Stimulated activated CD4-positive, alpha-beta T cell treated with anti-CD3 and anti-CD28 coated beads, Interleukin-4, amount 100 ng/mL, for 4 hours (primary cell): ENCODE measurements at places on chromosomes 7 and 10.

DNA sequence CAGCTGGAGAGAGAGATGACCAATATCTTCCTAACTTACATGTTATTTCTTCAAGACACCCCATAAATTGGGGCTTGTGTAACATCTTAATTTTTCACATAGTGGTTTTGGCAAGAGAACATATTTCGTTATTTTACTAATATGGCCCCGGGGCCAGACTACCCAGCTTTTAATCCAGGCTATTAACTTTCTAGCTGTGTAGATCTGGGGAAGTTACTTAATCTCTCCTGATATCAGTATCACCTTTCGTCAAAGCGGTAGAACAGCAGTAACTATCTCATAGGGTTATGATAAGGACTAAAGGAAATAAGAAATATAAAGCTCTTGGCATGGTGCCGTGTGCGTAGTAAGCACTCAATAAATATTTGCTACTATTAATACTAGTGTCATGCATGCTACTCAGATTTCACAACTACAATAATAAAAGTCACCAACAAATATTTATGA lies 71.6 kb upstream of the LYZL1 start:
- no peak for DNase-seq

DNA sequence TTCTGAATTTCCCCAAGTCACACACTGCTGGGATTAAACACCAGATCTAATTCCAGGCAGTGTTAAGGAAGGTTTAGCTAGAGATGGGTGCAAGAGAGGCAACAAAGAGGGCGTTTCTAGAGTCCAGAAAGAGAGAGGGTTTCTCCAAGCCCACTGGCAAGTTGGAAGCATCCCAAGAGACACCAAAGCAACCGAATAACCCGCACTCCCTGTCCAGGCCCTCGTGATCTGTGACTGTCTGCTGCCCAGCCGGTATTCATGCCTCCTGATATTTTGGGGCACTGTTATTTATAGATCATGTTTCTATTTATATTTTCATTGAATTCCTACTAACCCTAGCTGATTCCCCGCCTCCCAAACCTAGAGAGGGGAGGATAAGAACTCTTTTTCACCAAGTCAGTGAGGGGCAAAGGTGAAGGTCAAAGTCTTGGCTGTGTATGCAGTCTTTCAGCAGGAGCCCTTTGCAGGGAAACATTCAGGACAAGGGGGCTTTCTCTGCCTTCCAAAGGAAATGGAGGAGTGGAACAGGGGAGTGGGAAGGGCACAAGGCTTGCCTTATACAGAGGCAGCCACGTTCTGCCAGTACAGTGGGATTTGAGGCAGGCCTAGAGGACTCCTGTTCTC lies 103.6 kb downstream of the SH3PXD2A start:
- DNase-seq = no peak

GRCh38 chr10:121087688-121088087 lies 236.5 kb downstream of the WDR11 start:
- no peak for DNase-seq

GRCh38 chr7:17405786-17406185 lies 107.3 kb downstream of the AHR start:
- DNase-seq = no peak

DNA sequence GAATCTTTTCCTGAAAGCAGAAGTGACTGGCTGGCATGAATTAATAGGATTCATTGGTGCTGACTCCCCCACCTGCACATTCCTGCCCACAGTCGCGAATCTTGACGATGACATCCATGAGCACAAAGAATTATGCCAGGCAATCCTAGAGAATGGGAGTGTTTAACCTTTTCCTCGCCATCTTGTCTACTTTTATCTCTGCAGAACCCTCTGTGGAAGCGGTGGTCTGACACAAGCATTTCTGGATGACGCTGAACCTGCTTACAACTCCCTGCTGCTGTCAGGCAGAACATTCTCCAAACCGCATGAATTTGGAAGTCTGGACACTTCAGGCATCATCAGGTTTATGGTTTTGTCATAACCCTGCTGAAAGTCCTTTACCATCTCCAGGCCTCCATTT lies 36.5 kb downstream of the KLF6 start:
- no peak for DNase-seq

DNA sequence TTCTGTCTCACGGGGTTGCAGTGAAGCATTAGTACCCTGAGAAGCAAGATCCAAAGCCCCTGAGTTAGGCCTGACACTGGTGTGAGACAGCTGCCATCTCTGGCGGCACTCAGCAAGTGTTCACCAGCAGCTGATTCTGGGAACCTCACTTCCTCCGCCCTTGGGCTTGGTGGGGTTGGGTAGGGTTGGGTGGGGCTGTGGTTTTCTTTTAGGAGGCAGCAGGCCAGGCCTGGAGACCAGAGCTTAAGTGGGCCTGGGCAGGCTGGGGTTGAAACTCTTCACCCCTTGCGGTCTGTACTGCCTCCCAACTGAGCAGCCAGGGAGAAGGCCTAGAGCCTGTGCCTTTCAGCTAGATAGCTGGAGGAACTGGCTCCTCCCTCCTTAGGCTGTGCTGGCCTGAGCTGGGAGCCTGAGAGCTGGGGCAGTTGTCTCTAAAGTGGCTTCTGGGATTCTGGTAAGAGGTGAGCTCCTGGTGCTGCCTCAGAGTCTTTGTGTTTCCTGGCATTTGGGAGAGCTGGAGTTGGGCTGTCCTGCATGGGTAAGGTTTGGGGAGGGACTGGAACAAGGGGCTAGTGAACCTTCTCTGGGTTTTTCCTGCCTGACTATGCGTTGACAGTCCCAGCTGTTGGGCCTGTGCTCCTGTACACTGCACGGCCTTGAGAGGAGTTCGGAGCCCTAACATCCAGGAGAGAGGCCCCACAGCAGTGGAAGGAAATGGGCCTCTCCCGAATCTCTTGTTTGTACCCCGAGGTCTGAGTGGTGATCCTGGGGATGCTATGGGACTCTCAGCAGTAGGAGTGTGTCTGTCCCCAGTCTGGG lies 5.1 kb downstream of the TSPAN14 start:
- no peak for DNase-seq
